ENCODE measurements at places on chromosomes 12 and 14.

DNA sequence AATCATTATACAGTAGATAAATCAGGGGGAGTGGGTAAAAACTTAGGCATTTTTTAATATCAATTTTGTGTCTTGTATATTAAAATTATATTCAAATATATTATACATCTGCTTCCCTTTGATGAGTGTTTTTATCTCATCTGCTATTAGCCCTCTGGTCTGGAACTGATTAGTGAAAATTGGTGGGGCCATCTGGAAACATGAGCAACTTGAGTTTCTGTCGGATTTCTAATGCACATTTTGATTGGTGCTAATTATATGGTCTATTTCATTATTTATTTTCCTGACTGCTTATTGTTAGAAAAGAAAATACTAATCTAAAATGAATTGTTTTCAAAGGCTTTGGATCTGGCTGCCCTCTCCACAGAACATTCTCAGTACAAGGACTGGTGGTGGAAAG is 28.2 kb downstream of the TTC8 start:
- DNase-seq, result no peak

GRCh38 chr12:121871467-121871866 is 12.8 kb upstream of the HPD start:
- no peak for DNase-seq

DNA sequence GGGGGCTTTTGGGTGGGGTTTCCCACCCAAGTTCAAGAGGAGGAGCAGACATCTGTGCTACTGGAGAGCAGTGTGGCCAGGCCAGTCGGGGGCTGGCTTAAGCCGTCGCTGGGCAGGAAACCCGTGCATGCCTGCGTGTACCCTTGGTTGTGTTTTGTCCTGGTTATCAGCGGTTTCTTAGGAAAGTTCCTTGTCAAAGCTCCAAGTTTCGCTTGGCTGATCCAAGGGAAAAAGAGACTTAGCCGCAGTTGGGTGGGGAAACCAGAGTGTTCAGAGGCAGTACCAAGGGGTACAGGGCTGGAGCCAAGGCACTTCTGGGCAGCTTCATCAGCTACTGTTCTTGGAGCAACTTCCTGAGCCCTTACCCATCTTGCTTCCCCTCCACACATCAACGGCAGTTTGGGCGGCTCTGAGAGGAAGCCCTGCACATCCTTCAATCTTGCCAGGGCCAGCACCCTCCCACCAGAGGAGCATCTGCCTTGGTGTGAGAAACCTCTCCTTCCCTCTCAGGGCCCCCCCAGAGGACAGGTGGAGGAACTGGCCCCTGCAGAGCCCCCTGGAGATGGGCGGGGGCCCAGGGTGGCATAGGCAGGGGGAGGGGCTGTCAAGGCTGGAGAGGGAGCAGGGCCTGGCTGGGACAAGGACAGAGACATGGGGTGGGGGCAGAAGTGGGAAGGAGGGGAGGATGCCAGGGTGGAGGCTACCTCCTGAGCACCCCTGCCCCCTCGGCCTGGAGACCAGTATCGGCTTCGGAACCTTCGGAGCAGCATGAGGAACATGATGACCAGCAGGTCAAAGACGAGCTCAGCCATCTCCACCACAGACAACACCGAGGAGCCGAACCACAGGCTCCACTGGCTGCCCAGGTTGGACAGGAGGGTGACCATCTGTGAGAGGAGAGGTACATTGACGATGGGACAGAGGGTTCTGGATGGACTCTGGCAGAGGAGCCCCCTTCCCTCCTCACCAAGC is 5.8 kb upstream of the TNFRSF1A start:
- no peak for DNase-seq

GRCh38 chr14:55160989-55161388 is 30.4 kb downstream of the DLGAP5 start:
- DNase-seq, result no peak

- no peak for DNase-seq
Observed at GRCh38 chr14:55151601-55152000, 22.5 kb downstream of the LGALS3 start.

- DNase-seq, result no peak
Observed at GRCh38 chr14:106204063-106204462, 677.7 kb downstream of the TMEM121 start.

- DNase-seq, result no peak
Observed at GRCh38 chr12:70795608-70796007, 124.9 kb downstream of the PTPRR start.

- no peak for DNase-seq
Observed at GRCh38 chr14:69153152-69153872, 393 bp upstream of the DCAF5 start.

DNA sequence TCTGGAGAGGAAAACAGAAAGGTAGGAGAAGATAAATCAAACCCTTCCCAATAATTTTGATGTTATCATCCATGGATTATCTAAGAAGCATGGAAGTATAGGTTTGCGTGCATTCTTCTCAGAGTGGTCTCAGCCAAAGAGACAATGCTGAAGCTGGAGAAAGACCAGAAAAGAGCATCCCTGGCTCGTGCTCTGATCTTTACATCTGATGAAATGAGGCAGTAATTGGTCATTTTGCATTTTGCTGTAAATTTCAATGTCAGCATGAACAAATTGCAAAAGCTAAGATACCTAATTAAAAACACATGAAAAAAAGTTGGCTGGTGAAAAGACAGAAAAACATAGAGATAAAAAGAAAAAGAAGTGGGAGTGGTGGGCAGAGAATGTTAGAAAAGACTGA is 252.4 kb downstream of the ITPR2 start:
- DNase-seq, result no peak

- no peak for DNase-seq
Observed at GRCh38 chr12:82728710-82729109, 42.0 kb downstream of the TMTC2 start.

DNA sequence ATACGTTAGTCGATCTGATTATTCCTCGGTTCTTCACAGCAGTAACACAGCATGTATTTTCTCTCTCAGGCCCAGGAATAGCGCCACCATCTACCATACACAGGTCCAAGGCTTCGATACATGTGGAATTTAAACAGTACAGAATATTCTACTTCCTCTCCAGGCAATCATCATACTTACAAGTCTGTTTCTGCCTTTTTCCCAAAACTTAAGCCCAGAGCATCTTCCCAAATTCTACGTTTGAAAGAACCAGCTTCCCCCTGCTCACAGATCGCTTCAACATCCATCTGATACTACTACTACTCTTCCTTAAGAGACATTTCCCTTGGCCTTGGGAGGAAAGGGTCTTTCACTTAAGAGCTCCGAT is 626 bp downstream of the TXNDC16 start:
- no peak for DNase-seq

DNA sequence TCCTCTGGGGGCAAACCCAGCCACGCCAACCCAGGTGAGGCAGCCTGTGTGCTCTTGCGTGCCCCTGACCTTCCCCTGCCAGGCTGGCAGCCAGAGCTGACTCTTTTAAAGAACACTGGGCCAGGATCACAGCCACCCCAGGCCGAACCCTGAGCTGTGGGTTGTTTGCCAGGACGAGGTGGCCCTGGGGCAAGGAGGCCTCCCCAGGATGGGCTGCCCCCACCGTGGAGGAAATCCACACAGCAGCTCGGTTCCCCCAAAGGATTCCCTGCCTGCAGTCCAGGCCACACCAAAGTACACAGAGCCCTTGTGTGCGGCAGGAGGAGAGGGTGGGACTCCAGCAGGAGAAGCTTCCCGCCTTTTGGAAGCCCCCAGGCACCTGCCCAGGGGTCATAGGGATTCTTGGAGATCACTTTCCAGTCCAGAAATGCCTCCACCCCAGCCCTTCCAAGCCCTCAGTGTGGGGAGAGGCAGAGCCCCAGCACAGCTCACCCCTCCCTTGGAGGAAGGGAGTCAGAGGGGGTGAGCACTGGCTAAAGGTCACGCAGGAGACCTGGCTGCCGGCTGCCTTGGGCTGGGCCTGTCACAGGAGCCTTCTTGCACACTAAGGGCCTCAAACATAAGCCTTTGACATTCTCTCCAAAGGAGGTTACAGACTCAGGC is 115.6 kb downstream of the CALM1 start:
- DNase-seq, result no peak

DNA sequence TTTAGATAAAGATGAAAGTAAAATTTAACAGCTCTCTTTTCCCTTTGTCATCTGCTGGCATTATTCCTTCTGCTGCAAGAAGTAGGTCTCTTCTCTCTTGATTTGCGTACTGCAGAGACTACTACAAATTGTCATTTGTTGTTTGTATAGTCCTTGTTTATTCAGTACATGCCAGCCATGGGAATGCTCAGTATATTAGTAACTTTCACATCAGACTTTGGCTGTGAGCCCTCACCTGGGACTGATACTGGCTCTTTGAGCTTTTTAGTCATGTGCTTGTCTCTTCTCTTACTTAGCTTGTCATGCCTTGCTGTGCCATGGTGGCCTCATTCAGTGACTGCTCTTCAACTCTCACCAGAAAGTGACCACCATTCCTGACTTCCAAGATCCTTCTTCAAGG is 169.8 kb downstream of the PRKCH start:
- DNase-seq, result no peak

GRCh38 chr12:93404961-93405849 is 27.5 kb downstream of the NUDT4 start:
- no peak for DNase-seq

GRCh38 chr14:36493761-36494160 is 26.3 kb downstream of the NKX2-1 start:
- no peak for DNase-seq

DNA sequence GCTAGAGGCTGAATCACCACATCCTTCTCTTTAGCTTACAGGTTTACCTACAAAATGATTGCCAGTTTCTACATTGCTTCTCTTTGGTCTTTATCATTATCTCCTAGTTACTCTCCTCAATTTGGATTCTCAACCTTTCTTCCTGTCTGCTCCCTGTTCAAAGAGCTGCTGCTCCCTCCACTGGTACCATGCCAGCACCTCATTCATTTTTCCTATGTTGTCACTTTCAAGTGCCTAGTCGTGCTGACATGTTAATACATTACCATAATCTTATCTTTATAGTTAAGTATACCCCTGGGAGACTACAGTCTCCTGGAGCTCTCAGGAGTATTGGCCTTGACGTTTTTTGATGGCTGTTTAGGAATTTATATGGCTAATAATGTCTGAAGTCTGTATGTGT is 14.2 kb downstream of the FRS2 start:
- no peak for DNase-seq

GRCh38 chr12:53094394-53094787 is 3.1 kb upstream of the IGFBP6 start:
- no peak for DNase-seq

DNA sequence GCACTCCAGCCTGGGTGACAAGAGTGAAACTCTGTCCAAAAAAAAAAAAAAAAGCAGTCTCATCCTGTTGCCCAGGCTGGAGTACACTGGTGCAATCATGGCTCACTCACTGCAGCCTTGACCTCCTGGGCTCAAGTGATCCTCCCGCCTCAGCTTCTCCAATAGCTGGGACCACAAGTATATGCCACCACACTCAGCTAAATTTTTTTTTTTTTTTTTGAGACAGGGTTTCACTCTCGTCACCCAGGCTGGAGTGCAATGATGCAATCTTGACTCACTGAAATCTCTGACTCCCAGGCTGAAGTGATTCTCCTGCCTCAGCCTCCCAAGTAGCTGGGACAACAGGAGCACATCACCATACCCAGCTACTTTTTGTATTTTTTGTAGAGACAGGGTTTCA is 5.2 kb upstream of the CNPY2 start:
- no peak for DNase-seq

DNA sequence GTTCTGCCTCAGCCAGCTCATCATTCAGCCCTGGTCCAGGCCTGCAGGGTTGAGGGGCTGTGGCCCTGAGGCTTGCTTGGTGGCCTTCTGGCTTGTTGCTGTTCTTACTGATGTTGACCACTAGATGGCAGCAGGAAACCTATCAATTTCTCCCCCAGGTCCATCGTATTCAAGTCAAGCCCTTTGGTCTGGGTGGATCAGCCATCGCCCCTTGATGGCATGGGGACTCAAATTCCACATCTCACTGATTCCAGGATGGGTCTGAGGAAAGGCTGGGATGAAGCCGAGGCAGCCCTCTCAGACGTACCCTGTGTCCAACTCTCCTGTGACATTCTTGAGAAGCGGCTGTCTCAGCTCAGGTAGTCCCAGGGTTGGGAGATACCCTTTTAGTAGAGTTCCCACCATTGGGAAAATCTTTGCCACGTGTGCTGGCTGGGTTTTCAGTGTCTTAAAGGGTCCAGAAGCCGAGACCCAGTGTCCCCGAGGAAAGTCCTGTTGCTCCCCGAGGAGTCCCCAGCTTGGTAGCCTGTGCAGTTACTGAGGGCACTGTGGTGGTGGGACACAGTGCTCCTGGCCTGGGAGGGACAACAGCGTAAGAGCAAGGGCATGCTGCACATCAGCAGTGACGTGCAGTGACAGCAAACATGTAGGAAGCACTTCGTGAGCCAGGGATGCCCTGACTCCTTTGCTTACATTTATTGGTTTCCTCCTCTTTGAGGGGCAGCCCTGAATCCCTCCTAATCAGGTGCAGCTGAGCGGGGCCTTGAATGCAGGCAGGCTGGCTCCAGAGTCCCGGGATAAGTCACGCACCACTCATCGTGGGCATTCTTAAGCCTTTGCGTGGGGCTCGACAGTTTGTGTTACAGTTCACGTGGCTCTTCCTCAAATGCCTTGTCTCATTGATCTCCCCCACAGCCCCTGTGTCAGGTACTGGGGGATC is 58.6 kb downstream of the TSPAN9 start:
- no peak for DNase-seq

DNA sequence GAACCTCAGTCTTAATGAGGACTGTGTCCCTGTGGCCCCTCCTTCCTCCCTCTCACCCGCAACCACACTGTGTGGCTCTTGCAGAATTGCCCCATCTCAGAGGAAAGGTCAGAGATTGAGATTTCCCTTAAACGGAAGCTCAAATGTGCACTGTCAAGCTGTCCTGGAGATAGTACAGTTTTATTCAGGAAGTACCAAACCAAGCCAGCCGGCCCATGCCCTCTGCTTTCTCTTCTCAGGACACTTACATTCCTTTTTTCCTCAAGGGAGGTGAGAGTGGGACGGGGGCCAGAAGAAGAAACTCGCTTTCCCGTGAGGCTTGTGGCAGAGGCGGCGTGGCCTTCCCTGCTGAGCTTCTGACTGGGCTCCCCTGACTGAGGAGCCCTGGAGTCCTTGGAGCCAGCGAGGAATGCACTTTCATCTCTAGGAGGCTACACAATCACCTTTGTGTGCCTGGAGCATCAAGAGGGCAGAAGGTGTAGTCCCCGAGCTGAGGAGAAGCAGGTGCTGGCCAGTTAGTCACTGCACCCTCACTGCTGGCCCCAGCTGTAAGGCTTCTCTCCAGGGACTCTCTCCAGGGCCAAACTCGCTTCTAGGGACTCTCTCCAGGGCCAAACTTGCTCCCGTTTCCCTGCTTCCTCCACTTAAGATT is 24.1 kb upstream of the ATP2A2 start:
- no peak for DNase-seq

DNA sequence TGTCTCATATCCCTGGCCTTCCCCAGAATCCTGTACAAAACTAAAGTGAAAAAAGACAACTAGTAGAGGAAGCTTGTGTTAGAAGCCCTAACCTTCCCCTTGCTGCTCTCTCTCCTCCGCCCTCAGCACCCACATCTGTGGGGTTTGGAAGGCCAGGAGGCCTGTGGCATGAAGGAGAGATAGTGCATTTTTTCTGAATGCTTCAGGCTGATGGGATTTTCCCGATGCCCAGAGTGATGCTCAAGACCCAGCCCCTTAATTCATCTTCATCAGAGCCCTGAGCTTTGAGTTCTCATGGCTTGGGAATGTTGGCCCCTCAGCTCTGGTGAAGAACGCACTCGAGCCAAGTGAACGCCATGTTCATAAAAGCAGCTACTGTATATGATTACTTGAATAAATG is 5.9 kb downstream of the FGF6 start:
- DNase-seq, result no peak

- no peak for DNase-seq
Observed at GRCh38 chr14:72686101-72686500, 207.8 kb downstream of the DPF3 start.

GRCh38 chr12:91579516-91580263 is 397.1 kb upstream of the DCN start:
- DNase-seq, result no peak

GRCh38 chr14:52769887-52770286 is 21.5 kb downstream of the GNPNAT1 start:
- DNase-seq, result no peak
